Fibroblast of the aortic adventitia (primary cell): ENCODE measurements at places on chromosomes 16 and 17. TPM values are rescaled to one million over a fixed set of nuclear protein-coding genes. Genes with fewer than 3 reads are reported as not detected.
A peak's percentile ranks its signal among the peaks of the same experiment; 100 is the strongest.

KRTAP4-3 gene
- total RNA-seq = not detected in 2 replicates

DNA sequence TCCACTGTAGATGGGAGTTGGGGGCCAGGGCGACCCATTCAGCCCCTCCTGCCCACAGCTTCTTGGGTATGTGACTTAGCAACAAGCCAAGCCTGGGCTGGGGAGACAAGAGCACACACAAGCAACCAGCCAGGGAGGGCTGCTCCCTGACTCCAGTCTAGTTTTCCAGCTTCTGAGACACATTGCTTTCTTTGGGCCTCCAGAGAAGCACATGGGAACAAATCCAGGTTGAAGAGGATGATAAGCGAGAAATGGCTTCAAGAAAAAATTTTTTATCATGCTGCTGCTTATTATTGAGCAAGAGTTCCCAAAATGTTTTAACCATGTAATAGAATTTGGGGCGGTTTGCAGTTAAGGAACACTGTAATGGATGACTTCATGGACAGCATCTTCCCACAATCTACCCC is 173.7 kb downstream of the SOX9 start:
- no peak for DNase-seq

ARL5C gene
- 2.1 TPM in 1 of 2 replicates, not detected in the other for total RNA-seq

TAOK2 gene
- 44.6 and 57.2 TPM in 2 replicates for total RNA-seq

GRCh38 chr17:16987830-16988601 is 16.1 kb upstream of the TNFRSF13B start:
- DNase-seq = peak; percentile 52

GRCh38 chr17:76982408-76983074 is 114.3 kb downstream of the MGAT5B start:
- DNase-seq = no peak

GRCh38 chr16:50613281-50613963 is 65.2 kb downstream of the NKD1 start:
- DNase-seq = peak; percentile 68

DNA sequence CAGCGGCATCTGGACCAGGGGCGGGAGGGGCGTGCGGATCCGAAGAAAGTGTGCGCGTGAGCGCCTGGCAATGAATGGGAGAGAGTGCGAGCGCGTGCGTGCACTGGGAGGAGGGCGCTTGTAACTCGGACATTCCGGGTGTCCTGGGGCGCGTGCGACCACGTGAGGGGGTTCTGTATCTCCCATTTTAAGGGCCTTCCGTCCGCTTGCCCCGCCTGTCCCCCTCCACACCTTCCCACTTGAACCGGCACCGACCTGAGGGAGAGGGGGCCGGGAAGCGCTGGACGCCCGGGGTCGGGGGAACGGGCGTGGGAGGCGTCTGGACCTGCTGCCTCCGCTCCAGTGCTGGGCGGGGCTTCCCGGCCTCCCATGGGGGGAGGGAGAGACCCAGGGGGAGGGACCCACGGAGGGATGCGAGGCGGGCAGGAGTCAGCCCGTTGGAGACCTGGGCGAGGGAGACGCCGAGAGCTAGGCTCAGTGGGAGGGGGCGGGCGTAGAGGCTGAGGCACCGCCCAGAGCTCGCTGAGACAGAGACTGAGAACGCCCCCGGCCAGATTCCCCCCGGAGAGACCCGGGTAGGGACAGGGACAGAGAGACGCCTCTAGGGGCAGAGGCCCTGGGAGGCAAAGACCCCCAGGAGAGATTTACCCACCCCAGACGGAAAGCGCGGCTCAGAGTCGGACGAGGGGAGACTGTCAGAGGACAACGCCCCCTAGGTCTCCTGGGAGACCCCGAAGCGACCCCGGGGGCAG is at the start of gene KREMEN2:
Gene KREMEN2, plus strand, starts transcription at position 553 of the 752 bp plus-strand sequence. CDS start 246 bp downstream, outside the sequence.
- no peak for DNase-seq

- no peak for DNase-seq
Measured at GRCh38 chr16:53356478-53357207, 77.6 kb upstream of the RBL2 start.

DNA sequence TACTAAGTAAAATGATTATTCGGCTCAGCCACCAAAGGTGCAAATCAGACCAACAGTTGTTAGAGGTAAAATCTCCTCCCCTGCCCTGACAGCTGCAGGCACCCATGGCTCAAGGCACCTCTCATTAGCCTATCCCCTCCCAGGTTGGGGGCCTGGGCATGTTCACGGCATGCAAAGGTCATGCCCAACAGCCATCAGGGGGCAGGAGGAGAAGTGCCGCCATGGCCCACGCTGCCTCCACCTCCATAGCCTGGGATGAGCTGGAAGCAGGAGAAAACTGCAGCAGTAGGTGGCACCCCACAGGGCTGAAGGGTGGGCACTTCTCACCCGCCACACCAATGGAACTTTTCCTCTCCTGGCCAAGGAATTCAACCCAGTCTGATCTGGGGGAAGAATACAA is 146.4 kb upstream of the COX10 start:
- no peak for DNase-seq

DNA sequence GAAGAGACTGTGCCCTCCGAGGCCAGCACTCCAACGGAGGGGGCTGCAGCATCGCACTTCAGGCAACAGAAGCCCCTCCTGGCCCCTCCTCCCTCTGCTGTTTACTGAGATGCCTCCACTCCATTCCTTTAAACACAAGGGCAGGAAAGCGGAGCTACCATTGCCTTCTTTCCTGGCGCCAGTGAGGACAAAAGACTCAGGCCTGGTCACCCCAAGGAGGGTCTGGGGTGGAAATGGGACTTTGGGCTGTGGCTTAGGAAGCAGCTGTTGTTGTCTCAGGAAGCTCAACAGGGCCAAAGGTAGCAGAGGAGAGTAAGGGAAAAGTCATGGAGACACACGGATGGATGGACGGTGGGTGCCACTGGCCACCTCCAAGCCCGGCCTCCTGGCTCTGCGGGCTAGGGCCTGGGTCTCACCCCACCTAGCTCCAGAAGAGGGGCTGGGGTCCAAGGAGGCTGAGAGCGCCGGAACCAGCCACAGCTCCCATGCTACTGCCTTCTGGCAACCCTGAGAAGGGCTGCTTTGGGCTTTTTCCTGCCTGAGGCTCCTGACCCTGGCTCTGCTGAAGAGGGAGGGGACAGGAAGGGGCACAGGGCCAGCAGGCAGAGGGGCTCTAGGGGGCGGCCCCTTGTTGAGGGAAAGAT is 11.1 kb downstream of the CD300LG start:
- DNase-seq = no peak

TRAPPC2L gene
- 30.6 and 57.2 TPM in 2 replicates for total RNA-seq

- no peak for DNase-seq
Measured at GRCh38 chr16:2208308-2208707, 2.4 kb downstream of the BRICD5 start.

DNA sequence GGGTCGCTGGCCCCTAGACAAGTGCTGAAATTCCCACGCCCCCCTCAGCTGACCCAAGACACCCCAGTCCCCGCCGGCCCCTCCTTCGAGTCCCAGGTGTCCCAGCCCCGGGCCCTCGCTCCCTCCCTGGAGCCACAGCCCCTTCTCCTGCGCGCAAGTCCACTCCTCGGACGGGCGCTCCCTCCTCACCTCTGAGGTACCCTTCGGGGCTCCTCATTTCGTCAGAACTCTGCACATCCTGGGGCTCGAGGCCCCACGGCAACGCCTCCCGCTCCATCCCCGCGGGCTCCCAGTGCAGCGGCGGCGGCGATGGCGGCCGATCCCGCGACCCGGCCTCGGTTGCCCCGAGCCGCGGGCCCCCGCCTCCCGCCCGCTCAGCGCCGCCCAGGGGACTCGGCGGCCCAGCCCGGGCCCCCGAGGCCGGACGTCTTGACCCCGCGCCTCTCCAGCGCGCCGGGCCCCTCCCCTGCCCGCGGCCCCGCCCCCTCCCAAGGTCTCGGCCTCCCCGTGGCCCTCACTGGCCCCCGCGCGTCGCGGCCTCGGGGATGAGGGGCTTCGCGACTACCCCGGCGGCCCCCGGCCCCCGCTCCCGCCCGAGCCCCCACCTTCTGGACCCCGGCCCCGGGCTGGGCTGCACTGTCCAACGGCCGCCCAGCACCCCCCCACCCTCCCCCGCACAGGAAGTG is at the start of gene ZNF768:
Gene ZNF768, minus strand, starts transcription at position 430 of the 686 bp plus-strand sequence. Its CDS starts 153 bp downstream, at position 277.
- peak; percentile 9 for DNase-seq

LASP1 gene
- 65.6 and 174 TPM in 2 replicates for total RNA-seq

DNA sequence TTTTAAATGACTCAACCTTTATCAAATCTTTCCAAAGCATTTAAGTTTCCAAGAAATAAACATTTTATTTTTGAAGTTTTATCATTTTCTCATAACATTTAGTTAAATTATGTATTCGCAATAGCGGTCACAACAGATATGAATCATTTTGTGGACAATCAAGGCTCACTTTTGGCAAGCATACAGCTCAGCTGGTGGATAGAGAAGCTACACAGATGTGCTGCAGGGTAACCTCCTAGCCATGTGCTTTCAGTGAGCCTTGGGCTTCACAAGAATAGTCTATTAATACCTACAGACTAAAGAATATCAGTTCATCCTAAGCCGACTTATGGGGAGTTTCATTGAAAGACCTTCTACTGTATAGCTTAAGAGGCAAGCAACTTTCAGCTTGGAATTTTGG is 144.8 kb downstream of the MRTFB start:
- no peak for DNase-seq

GRCh38 chr17:83031321-83031945 is 48.0 kb upstream of the METRNL start:
- no peak for DNase-seq
